ENCODE measurements at places on chromosomes 11 and 22.
A peak's percentile ranks its signal among the peaks of the same experiment; 100 is the strongest.

DNA sequence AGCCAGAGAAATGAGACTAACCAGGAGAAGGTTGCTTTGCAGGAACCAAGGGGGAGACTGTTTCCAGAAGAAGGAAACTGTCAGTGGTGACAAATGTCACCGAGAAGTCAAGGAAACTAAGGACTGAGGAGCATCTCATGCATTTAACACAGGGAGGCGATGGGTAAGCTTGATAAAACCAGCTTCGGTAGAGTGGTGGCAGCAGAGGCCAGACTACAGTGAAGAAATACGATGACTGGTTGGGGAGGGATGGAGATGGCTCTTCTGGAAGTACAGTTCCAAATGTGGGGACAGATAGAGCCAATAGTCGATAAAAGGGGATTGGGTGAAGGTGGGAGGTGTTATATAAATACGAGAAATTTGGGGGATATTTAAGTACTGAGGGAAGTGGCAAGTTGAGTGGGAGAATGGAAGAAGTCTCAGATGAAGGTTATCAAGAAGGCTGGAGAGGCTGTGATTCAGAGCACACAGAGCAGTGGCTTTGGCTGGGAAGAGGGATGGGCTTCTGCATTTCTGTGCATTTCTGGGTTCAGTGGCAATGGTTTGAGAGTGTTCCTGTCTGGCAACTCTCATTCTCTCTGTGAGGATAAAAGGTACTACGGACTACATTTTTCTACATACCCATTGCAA is 29.2 kb downstream of the SC5D start:
- peak; percentile 51 for DNase-seq

GRCh38 chr11:102457865-102458264 is 5.3 kb upstream of the TMEM123 start:
- DNase-seq: no peak

GRCh38 chr11:74453373-74453975 is 13.9 kb downstream of the KCNE3 start:
- DNase-seq: peak; percentile 61

DNA sequence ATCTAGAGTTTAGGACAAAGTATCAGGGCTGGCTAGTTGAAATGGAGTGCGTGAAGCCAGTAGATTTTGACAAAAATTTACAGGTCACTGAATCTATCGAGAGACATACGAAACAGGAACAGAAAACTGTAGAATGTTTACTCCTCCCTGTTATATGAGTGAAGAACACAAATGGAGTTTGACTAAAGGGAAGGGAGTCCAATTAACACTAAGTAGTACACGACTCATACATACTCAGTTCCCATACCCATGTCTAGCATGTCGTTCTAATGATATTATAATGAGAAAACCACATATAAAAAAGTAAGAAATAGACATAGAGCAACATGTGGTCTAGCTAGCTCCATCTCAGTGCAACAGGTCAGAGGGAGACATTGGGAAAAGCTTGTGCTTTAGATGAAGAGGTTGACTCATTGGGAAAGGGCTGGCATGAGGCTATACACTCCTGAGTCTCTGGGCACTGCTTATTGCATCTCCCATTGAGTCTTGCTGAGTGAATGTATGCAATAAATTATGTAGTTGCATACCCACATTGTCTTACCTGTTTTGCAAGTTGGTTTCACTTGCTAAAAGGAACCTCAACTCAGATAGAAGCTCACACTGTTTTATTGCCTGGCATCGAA is 43.5 kb downstream of the CD44 start:
- DNase-seq: peak; percentile 44

DNA sequence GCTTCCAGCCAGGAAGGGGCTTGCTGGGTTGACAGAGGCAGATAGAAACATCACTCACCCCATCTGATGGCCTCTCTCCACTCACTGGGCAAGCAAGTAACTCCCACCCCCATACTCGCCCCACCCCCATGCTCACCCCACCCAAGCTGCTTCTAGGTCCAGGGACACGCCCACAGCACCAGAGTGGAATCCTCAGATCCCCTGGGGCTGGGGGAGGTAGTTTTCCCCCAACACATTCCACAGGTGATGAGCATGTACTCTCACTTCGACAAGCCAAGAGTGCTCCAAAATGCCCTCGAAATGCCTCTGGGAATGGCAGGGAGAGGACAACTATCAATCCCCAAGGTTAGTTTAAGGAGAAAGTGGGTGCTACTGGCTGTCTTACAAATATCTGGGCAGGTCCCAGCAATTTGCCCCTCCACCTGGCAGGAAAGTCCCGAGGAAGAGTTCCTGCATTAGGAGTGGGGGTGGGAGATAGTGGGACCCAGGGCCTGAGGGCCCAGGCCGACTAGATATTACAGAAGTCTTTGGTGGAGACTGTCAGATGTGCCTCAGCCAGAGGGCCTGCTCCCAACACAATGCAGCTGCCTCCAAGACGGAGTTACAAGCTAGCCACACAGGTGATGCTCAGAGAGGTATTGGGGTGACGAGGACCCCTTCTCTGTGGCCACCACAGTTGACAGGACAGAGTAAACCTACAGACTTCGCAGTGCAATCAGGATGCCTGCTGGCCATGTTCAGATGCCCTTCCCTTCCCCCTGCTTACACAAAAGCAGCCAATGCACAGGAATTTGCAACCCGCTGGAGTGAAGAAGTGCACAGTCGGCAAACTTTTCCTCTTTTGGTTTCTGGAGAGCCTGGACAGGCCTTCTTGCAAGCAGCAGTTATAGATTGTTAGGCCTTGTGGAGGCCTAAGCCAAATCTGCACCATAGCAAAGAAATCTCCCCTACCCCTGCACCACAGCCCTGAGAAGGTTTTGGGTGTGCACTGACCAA is 2.9 kb upstream of the LMO1 start:
- no peak for DNase-seq

DNA sequence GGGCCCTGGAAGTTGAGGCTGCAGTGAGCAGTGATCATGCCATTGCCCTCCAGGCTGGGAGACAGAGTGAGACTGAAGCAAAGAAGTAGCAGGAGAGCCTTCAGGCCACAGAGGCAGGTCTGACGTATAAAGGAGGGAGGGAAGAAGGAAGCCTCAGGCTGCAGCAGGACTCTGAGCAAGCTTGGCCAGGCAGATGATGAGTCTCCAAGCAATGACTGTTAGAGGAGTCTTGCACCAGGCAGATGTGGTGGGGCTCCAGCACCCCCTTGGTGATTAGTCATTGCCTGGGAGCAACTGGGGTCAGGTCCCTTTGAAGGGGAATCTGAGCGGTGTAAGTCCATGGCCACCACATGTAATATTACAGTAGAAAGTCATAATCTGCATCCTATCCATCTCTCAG is 36.6 kb upstream of the NFAM1 start:
- no peak for DNase-seq

GRCh38 chr11:121648306-121648705 is 195.5 kb upstream of the SORL1-AS1 start:
- DNase-seq: no peak

DNA sequence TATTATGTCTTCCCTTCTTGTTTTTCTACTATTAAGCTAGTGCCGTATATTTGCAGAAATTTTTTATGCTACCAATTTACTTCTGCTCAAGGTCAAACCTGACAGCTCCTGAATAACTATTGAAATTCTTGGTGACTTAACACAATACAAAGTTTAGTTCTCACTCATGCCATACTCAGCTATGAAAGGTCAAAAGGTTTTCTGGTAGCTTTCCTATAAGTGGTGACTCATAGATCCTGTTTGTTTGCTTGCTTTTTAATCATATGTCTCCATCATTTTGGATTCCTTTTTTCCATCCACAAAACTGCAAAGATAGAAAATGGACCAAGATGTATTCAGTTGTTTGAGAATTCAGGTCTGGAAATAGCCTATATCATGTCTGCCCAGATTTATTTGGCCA is 855.8 kb upstream of the LRRC4C start:
- no peak for DNase-seq

DNA sequence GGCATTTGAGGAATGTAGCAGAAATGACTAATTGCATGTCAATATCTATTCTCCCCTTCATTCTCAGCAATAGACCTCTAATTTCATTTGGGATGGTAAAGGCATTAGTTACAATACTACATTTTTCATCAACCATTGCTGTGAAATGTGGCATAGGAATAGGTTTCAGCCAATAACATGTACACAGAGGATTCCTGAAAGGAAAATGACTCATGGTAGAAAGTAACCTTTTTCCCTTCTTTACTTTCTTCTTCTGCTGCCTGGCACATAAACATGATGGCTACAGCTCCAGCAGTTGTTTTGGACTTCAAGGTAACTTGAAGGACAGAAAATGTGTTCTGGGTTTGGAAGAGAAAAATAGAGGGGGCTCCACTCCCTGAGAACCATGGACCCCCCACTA is 231.8 kb upstream of the CTSC start:
- no peak for DNase-seq

- no peak for DNase-seq
Observed at GRCh38 chr11:20631519-20632168, 32.2 kb downstream of the SLC6A5 start.

DNA sequence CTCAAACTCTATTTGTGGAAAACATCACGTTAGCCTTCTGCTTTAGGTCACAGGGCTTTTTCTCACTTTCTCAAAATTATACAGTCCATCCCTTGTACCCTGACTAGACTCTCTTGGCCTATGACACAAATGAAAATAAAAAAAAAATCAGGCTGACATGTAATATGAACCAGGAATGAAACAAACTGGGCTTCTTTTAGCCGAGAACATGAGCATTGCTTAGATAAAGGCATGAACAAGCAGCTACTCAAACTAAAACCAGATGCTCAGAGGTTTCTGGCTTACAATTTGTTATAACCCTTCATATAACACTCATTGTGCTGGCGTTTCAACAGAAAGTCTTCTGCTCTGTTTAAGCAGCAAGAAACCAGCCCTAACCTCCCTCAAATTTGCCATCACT is 265.5 kb upstream of the NARS2 start:
- no peak for DNase-seq

DNA sequence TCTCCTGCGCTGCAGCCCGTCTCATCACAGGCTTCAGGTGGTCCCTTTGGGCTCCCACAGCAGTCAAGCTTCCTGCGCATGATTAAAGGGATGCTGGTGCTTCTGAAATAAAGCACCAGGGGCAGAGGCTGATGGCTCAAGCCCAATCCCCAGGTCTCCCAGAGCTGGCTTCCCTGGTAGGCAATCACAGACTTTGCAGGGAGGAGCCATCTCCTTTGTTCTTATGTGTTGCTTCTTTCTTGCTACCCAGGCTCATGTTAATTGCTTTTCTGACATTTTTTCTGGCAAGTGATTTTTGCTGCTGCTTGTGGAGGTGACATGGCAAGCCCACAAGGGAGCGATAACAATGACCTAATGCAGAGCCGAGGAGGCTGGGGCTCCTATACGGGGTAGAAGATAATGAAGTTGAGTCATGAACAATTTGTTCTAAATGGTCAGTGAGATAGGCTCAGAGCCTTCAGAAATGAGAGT is 25.2 kb upstream of the PLET1 start:
- DNase-seq: no peak
